CD4-positive, alpha-beta memory T cell (primary cell): ENCODE measurements at places on chromosomes 12 and 14. TPM values are rescaled to one million over a fixed set of nuclear protein-coding genes. Genes with fewer than 3 reads are reported as not detected.

TNFAIP2 gene
- not detected for polyA plus RNA-seq

SMIM41 gene
- polyA plus RNA-seq: not detected

CCDC177 gene
- polyA plus RNA-seq: not detected

CIROP gene
- not detected for polyA plus RNA-seq

NOC4L gene
- polyA plus RNA-seq: 13.9 TPM

LRP1-AS gene
- not detected for polyA plus RNA-seq

DNAAF2 gene
- 18.1 TPM for polyA plus RNA-seq

SLC5A8 gene
- polyA plus RNA-seq: not detected

LRR1 gene
- 11.1 TPM for polyA plus RNA-seq

GPR135 gene
- 0.24 TPM for polyA plus RNA-seq

CDKN1B gene
- polyA plus RNA-seq: 12.5 TPM

KIF26A gene
- 0.05 TPM for polyA plus RNA-seq

SLC2A13 gene
- 2.3 TPM for polyA plus RNA-seq

VRTN gene
- not detected for polyA plus RNA-seq

PMCH gene
- not detected for polyA plus RNA-seq

IL22 gene
- 0.67 TPM for polyA plus RNA-seq

TAS2R50 gene
- polyA plus RNA-seq: not detected

PLA2G1B gene
- polyA plus RNA-seq: not detected

HEATR5A gene
- 5.4 TPM for polyA plus RNA-seq

CNIH1 gene
- polyA plus RNA-seq: 128 TPM

PRH2 gene
- polyA plus RNA-seq: not detected

RIMKLB gene
- polyA plus RNA-seq: 2.9 TPM

KRT80 gene
- not detected for polyA plus RNA-seq

RILPL1 gene
- not detected for polyA plus RNA-seq

GZMB gene
- 0.82 TPM for polyA plus RNA-seq

C12orf75 gene
- polyA plus RNA-seq: 83.4 TPM

RASSF9 gene
- not detected for polyA plus RNA-seq
